ENCODE measurements at places on chromosomes 11 and 22.

- no peak for DNase-seq
Measured at GRCh38 chr11:10762185-10762584, 11.1 kb downstream of the CTR9 start.

DNA sequence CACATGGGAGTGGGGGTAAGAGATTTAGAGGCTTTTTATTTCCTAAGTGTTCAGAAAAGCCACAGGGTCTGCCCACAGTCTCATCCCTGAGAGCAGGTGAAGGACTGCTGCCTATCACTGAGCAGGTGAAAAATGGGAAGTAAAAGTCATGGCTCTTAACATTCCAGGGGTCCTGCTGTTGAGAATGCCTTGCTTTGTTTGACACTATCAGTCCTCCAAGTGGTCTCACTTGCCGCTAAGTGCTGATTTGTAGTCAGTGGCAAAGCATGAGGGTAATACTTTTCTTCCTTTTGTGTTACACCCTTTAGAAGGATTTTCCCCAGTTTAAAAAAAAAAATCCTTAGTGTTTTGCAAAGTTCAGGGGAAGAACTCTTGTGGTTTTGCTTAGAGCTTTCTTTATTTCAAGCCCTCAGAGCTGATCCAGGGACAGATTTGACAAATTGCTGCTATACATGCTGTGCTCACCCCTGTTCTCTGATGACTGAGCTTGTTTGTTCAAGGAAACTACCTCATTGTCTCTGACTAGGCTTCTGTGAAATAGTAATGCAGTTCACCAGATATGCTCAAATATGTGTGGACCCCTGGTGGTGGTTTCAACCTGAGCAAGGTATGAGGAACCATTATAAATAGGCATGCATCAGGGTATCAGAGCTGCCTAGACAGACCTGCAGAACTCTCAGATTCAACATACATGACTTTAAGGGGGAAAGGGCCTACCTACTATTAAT is 141.0 kb downstream of the ARHGAP42 start:
- DNase-seq, result no peak

DNA sequence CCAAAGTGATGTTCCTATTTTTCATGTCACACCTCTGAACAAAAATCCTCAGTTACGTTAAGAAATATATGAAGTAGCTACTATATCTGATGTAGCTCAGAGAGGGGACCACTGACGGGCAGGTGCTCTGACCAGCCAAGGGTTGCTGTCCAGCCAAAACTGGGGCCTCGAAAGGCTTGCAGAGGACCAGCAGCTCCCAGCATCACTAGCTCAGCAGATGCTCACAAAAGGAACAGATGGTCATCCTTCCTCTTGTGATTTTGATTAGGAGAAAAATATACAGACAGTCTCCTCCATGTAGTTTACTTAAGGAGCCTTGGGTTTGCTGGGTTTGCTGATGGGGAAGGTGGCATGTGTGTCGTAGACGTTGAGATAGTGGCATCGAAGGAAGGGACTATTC is 374.6 kb upstream of the B3GAT1 start:
- no peak for DNase-seq

GRCh38 chr11:77568306-77568705 is 21.4 kb upstream of the AQP11 start:
- DNase-seq, result no peak

GRCh38 chr11:36162006-36162882 is 127.0 kb downstream of the COMMD9 start:
- DNase-seq, result no peak

DNA sequence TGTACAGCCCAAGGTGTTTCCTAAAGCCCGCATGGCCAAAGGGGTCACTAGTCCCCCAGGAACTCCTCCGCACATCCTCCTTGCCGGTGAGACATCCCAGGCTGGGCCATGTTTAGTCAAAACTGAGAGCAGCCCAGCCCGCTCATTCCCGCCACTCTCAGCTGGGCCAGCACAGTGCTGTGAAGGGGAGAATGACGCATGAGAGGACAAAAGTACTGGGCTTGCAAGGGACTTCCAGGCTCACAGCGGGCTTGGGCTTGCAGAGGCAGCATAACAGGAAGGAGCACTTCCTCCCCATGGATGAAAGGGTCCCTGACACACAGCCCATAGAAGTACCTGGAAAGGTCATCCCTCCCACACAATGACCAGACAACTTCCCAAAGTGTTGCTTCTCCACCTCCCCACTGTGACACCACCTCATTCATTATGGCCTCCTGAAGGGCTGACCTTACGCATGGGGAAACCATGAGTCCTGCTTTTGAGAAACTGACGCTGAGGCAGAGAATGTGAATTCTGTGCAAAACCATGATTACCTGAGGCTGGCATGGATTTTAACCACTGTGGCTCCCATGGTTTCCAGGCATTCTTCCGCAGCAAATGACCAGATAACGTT is 19.1 kb downstream of the ETS1 start:
- no peak for DNase-seq

DNA sequence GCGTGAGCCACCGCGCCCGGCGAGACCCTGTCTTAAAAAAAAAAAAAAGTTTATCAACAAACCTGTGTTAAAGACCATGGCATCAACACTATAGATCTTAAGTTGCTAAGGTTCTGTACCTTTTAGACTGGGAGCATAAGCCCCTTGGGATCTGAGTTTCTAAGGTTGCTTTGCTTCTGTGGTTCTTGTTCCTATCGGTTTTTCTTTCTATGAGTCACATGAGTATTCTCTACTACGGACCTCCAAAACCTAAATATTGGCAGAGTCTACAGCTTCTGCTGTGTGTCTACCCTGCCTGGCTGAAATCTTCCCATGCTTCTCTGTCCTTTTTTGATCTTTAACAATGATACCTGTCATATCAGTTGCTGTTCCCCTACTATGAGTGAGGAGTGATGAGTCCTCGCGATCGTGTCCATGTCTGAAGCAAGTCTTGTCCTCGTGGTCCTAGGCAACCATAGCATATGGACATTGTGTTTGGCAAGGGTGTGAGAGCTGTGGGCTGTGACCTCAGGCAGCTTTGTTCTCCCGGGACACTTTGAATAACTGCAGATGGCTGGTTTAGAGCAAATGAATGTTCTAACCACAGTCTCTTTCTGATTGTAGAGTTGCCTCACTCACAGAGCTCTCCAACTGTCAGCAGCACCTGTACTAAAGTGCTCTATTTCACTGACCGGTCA is 9.0 kb upstream of the DLAT start:
- DNase-seq, result no peak

- DNase-seq, result no peak
Measured at GRCh38 chr11:112316971-112317370, 56.3 kb upstream of the PLET1 start.

DNA sequence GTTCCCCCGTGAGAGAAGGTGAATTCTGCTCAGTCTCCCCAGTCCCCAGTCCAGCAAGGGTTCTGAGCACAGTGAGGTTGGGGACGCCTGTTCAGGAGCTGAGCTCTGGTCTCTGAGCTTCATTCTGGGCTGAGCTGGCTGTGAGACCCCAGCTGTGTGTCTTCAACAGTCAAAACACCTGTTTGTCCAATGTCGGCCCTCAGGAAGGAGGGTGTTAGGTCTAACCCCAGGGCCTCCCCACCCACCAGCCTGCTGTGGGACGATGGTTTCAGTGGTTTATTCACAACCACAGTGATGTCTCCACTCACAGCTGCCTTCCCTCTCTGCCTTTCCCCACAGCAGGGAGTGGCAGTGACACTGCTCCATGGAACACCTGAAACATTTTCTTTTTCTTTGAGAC is 1282.9 kb downstream of the TBC1D22A start:
- no peak for DNase-seq

GRCh38 chr11:84914511-84914910 is 712.6 kb downstream of the DLG2 start:
- DNase-seq, result no peak

- DNase-seq, result peak; percentile 7
Measured at GRCh38 chr11:789943-790342, at the start of gene CEND1. TSS of gene CEND1 (minus strand) at chr11:790090. CDS start at chr11:788576, 1,514 bp downstream.

DNA sequence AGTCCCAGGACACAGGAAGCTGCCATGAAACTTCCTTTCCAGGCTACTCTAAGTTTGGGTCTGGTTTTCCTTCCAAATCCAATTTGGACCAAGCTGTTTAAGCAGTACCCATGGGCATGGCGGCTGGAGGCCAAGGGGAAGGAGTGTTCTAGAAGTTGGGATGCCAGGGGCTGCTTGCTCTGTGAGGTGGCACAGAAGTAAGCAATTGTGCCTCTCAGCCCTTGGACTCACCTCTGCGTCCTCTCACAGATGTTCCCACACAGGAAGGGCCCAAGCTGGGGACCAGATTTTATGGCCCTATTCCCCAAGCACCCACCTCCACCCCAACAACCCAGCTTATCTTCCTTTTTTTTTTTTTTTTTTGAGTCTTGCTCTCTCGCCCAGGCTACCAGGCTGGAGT is 3.5 kb upstream of the DGAT2 start:
- DNase-seq, result no peak

- DNase-seq, result peak; percentile 9
Measured at GRCh38 chr11:10653946-10654810, 39.4 kb downstream of the IRAG1 start.

- no peak for DNase-seq
Measured at GRCh38 chr11:93605642-93606041, 55.8 kb upstream of the CEP295 start.

DNA sequence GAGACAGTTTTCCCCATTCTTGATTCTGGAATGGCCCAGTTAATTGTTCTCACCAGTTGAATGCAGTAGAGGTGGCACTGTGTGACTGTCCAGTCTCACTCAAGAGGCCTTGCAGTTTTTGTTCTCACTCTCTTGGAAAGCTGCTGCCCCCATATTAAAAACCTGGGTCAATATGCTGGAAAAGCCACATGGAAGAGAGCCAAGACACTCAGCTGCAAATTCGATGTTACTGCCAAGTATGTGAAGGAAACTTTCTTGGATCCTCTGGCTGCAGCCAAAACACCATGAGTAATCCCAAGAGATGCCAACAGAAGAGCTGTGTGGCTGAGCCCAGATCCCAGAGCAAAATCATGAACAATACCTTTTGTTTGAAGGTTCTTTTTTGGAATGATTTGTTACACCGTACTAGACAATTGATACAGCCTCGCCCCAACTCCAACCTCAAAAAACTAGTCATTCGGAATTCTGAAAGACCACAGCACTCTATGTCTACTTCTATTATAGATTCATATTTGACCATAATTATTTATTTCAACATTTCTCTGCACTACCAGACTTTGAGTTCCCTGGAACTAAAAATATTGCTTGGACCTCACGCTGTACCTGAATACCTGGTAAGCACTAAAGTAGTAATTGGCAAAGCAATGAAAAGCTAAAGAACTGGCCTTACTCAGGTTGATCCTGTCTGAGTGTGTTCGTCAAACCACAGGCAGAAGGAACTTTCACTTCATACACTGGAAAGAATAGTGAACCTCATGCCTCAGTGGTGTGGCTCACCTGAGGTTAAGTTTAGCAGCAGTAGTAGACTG is 378.8 kb downstream of the ETS1 start:
- DNase-seq, result no peak

- peak; percentile 23 for DNase-seq
Measured at GRCh38 chr11:114796954-114797721, 118.8 kb downstream of the NXPE2 start.

DNA sequence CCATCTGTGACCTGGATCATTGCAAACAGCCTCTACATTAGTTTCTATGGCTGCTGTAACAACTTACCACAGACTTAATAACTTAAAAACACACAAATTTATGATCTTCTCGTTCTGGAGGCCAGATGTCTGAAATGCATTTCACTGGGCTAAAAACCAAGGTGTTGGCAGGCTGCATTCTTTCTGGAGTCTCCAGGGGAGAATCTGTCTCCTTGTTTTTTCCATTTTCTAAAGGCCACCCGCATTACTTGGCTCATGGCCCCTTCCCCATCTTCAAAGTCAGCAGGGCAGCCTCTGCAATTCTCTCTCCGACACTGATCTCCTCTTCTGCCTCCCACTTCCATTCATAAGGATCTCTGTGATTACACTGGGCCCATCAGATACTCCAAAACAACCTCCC is 11.6 kb downstream of the SCGB1A1 start:
- DNase-seq, result no peak

GRCh38 chr22:43508489-43508888 is 96.7 kb downstream of the MPPED1 start:
- no peak for DNase-seq

GRCh38 chr22:29979777-29980321 is 96.9 kb downstream of the MTMR3 start:
- peak; percentile 63 for DNase-seq

DNA sequence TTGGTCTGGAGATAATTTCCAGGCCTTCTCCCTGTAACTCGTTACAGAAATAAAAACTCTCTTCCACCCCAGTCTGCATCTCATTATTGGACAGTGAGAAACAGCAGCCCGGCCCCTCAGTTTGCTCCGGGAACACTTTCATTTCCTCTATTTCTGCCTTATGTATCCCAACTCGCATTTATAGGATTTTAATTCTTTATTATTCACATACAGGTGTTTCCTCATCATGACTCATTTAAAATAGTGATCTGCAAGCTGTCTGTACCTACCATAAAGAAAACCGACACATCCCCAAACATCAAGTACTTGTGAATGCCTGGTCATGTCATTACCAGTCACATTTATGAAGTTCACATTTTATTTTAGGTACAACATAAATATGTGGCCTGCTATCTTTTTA is 42.8 kb downstream of the PIWIL3 start:
- DNase-seq, result no peak

- no peak for DNase-seq
Measured at GRCh38 chr11:36101466-36101865, 157.6 kb downstream of the LDLRAD3 start.

GRCh38 chr22:19214078-19214473 is 35.5 kb upstream of the SLC25A1 start:
- no peak for DNase-seq

- peak; percentile 8 for DNase-seq
Measured at GRCh38 chr11:21625982-21626381, 566.9 kb upstream of the ANO5 start.

- DNase-seq, result no peak
Measured at GRCh38 chr11:10197091-10197490, 96.9 kb downstream of the SBF2 start.

GRCh38 chr22:27435844-27436576 is 365.5 kb downstream of the MN1 start:
- DNase-seq, result no peak

GRCh38 chr11:38252620-38253019 is 1654.6 kb upstream of the RAG2 start:
- DNase-seq, result no peak

GRCh38 chr11:59271811-59272327 is 59.1 kb upstream of the MPEG1 start:
- DNase-seq, result no peak

DNA sequence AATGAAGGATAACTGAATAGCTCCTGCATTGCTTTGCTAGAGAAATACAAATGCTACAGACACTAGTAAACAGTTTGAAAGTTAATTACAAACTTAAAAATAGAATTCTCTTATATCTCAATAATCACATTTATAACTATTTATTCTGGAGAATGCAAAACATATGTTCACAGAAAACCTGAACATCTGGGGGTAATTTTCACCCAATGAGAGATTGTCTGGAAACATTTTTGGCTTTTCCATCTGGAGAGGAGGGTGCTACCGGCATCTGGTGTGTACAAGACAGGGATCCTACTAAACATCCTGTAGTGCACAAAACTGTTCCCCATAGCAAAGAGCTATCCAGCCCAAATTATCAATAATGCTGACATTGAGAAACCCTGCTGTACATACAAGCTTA is 378.4 kb upstream of the CHORDC1 start:
- DNase-seq, result no peak
